EL (cell line): ENCODE measurements at places on chromosomes 5 and 9.

- DNase-seq, result no peak
These were observed 1565.5 kb upstream of the CDH9 start for GRCh38 chr5:28603869-28604268.

DNA sequence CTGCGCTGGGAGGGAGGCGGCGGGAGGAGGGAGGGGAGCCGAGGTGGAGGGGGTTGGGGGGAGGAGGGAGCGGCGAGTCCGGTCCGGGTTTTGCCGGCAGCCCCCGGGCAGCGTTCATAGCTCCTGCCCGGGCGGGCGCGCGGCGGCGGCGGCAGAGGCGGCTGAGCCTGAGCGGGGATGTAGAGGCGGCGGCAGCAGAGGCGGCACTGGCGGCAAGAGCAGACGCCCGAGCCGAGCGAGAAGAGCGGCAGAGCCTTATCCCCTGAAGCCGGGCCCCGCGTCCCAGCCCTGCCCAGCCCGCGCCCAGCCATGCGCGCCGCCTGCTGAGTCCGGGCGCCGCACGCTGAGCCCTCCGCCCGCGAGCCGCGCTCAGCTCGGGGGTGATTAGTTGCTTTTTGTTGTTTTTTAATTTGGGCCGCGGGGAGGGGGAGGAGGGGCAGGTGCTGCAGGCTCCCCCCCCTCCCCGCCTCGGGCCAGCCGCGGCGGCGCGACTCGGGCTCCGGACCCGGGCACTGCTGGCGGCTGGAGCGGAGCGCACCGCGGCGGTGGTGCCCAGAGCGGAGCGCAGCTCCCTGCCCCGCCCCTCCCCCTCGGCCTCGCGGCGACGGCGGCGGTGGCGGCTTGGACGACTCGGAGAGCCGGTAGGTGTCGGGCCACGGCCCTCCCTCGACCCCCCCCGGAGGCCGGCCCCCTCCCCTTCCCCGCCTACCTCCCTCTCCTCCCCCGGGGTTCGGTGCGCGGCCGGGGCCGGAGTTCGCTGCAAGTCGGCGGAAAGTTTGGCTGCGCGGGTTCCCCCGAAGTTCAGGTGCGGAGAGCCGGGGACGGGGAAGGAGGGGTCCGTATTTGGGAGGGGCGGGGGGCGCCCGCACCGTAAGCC is at the start of gene CXXC5:
Gene CXXC5 (plus strand): TSS at position 145 of the 877 bp plus-strand sequence. CDS start 32,175 bp downstream, outside the sequence.
- peak; percentile 87 for DNase-seq

DNA sequence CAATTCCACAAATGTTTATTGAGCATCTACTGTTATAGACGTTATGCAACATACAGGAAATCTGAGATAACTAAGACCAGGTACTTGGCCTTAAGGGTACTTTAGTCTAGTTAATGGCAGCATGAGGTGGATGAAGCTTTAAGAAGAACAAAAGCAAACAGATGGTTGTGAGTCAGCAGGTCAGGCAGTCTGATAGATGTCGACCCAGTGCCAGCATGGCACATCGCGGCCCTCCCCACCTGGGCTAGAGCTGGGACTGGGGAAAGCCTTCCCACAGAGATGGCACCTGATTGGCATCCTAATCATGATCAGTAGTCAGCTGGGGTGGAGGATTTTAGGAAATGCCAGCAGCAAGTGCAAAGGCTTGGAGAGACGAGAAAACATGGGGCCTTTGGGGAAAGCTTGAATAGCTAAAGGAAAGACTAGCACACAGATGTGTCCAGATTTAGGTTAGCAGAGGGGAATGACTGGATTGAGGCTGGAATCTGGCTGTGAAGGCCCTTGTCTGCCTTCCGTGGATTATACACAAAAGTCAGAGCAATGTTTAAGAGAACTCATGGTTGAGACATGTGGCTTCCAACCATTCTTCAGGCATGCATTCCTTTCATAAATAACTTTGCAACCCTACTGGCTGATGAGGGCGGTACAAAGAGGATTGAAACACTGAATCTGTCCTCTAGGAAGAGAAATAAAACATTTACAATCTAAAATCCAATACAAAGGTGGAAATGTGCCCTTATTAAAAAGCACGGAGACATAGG is 395.4 kb upstream of the WWC1 start:
- no peak for DNase-seq

GRCh38 chr5:30040488-30041118 is 1152.9 kb upstream of the CDH6 start:
- DNase-seq, result peak; percentile 1

DNA sequence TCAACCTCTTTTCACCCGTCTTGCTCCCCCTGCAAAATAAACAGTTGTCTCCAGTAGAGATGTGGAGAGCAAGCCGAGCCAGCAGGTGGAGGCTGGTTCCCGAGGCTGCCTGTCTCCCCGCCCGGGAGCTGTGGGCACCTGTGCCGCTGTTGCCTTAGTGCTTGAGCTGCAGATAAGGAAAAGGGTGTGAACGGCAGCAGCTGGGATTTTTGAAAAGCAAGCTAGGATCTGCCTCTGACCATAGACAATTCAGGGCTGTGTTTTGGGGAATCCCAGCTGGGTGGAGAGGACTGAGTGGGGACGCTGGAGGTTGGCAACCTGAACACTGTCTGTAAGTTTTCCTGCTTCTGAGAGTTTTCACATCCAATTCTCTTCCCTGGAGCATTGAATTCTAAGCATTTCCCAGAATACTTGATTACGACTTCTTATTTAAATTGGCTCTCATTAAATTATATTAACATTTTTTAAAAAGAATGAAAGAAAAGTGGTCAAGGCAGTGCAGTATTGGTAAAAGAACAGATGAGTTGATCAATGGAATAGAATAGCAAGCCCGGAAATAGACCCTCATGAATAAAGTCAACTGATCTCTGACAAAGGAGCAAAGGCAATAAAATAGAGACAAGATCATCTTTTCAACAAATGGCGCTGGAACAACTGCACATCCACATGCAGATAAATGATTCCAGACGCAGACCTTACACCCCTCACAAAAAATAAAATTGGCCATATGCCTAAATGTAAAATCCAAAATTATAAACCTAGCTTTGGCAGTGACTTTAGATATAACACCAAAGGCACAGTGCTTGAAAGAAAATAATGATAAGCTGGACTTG is 9.7 kb downstream of the WNK2 start:
- DNase-seq, result no peak

- no peak for DNase-seq
These were observed 12.7 kb downstream of the LPCAT1 start for GRCh38 chr5:1511048-1511447.

- DNase-seq, result no peak
These were observed 171.0 kb downstream of the GLIS3 start for GRCh38 chr9:4128876-4129275.

- DNase-seq, result no peak
These were observed 45.6 kb upstream of the IL17B start for GRCh38 chr5:149424371-149425315.

- DNase-seq, result no peak
These were observed 18.7 kb upstream of the POMT1 start for GRCh38 chr9:131484051-131484445.

GRCh38 chr9:7976167-7976755 is 176.7 kb upstream of the DMAC1 start:
- no peak for DNase-seq

- peak; percentile 84 for DNase-seq
These were observed 126.5 kb upstream of the ABCA1 start for GRCh38 chr9:105054491-105054890.

DNA sequence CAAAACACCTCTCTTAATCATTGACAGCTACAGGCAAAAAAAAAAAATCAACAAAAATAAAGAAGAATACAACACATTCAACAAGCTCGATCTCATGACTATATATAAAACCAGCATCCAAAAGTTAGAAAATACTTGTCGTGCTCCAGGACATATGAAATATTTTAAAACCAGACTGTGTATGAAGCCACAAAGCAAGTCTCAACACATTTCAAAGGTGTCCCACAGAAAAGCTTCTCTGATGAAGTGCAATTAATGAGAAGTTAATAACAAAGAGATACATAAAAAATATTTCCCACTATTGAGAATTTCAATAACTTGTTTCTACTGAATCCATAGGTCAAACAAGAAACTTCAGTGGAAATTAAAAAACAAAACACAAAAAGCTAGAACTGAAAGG is 178.7 kb downstream of the PLK2 start:
- DNase-seq, result no peak

DNA sequence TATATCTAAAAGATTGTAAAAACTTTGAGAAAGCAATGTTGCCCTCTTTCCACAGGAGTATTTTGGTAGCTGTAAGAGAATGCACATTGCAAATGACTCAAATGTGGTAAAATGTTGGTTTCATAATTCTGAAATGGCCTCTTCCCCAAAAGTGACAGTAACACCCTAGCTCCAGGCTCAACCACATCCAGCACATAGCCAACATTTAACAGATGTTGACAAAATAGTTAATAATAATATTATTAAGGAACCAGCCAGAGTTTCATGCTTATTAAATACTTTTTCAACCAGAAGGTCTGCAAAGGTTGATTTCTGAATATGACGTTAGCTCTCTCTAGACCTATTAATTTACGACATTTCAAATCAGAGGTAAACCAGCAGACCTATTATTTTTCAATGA is 1.3 kb downstream of the ANXA1 start:
- peak; percentile 59 for DNase-seq

- no peak for DNase-seq
These were observed 138.1 kb downstream of the DIRAS2 start for GRCh38 chr9:90504486-90504885.

DNA sequence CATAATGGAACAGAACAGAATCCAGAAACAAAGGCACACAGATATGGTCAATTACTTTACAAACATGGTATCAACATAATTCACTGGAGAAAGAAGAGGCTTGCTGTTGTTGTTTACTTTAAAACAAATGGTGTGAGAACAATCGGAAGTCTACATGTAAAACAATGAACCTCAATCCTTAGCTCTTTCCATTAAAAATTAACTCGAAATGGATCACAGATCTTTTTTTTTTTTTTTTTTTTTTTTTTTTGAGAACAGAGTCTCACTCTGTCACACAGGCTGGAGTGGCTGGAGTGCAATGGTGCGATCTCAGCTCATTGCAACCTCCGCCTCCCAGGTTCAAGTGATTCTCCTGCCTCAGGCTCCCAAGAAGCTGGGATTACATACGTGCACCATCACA is 9.8 kb downstream of the SEMA4D start:
- DNase-seq, result no peak

- DNase-seq, result no peak
These were observed 10.7 kb downstream of the PDLIM4 start for GRCh38 chr5:132267931-132268768.

DNA sequence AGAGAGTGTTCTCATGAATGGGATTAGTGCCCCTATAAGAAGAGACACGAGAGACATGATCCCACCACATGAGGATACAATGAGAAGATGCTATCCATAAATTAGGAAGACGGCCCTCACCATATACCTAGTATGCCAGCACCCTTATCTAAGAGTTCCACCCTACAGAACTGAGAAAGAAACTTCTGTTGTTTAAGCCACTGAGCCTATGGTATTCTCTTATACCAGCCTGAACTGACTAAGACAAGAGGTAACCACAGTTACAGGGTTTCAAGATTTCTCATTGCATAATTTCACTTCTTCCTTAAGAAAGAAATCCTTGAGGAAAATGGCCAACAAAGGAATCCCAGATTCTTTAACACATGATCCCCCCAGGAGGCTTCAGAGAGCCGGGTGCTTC is 412.4 kb downstream of the NTRK2 start:
- no peak for DNase-seq

DNA sequence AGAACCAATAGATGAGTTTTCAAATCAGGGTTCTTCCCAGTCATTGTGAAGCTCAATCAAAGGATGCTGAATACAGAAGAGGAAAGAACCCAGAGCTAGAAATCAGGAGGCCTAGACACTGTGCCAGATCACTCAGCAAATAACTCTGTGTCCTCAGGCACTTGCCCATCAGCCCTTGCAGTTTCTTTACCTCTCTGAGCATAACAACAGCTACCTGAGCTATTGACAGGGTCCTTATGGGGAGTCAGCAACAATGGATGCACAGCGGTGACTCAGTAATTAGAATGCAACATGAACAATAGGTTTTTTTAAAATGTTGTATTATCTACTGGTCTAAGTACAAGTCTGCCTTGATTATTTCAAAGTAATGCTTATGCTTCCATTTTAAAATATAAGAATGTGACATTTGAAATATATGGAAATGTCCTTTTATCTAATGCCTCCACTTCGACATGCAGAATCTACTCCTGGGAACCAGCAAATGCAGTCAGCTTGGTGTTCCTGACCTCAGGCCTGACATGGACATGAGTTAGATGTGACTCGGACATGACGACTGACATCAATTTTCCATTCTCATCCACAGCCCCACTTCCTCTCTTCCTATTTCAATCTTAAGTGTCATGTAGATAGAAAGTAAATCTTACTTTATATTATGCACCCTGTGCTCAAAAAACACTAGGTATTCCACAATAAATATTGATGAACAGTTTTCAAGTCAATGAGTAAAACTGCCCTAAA is 155.0 kb downstream of the TLE1 start:
- no peak for DNase-seq

DNA sequence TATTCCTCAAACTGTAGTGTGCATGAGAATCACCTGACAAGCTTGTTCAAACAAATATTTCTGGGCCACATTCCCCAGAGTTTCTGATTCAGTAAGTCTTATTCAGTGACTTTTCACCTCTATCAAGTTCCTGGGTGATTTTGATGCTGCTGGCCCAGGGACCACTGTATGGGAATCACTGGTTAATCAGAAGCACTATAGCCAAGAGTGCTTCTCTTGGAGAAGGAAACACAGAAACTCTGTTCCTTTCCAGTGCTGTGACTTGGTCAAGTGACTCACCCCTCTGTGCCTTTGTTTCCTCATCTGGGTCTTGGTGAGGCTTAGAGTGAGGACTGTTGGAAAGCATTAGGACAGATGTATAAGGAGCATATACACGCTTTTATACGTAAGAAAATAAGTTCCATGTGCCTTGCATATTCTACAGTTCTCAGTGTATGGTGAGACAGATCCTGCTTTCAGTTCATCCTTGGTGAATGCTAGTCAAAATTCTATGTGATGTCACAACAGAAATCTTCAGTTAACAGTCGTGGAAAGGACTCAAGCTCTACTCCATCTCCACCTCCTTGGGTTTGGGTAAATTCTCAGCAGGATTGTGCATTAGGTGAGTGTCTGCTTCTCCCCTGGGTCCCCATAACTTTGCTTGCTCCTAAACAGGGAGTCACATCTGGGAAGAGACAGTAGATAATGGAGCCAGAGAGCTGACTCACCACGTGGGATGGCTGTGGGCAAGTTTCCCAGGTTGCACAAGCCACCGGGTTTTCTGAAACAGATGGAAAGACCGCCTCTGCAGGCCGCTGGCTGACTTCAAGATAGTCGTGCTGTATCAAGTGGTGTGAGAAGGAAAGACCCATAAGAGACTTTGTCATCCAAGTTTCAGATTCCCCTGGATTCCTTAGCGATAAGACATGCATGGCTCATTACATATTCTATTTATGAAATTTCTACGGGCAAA is 117.0 kb downstream of the NXNL2 start:
- DNase-seq, result peak; percentile 99

- DNase-seq, result no peak
These were observed 535.8 kb downstream of the EBF1 start for GRCh38 chr5:158563760-158564390.

DNA sequence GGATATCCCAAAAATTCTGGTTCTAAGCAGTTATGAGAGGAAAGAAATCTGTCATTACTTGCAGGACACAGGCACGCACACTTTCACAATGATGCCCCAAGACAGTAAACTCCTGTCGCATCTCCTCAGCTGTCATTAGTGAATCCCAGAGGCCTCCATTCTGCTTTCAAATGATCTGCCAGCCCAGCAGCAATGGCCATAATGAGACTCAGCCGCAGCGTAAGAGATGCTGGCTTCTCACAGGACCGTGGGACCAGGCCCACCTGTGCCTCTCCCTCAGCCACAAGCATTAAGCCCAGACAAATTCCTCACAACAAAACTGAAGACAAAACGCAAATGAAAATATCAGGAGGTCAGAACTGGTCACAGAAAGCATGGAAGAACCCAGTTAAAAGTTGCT is 98.0 kb upstream of the VLDLR start:
- DNase-seq, result no peak

GRCh38 chr9:135830496-135830895 is 76.8 kb downstream of the CAMSAP1 start:
- no peak for DNase-seq
